ENCODE measurements at places on chromosomes 3 and 15. TPM values are rescaled to one million over a fixed set of nuclear protein-coding genes. Genes with fewer than 3 reads are reported as not detected.

Gene CLEC3B
- total RNA-seq: not detected

Gene MST1R
- 2.3 TPM for total RNA-seq

Gene SLC4A7
- 29.6 TPM for total RNA-seq

Gene CD96
- 0.45 TPM for total RNA-seq

Gene UBXN7
- 60.8 TPM for total RNA-seq

Gene GOLGA8S
- not detected for total RNA-seq

Gene NBEAL2
- total RNA-seq: 106 TPM

Gene COLQ
- 0.72 TPM for total RNA-seq

Gene AMOTL2
- total RNA-seq: 0.33 TPM

Gene SLC28A1
- not detected for total RNA-seq

Gene CLSTN2
- 0.05 TPM for total RNA-seq

Gene EPHA3
- total RNA-seq: 0.05 TPM

Gene MYO5C
- total RNA-seq: 1.0 TPM

Gene RBP2
- total RNA-seq: not detected

Gene LTK
- 0.80 TPM for total RNA-seq

Gene ENTPD3
- not detected for total RNA-seq

Gene ADCY5
- not detected for total RNA-seq

Gene RFTN1
- total RNA-seq: 166 TPM

Gene SLC6A1
- total RNA-seq: not detected

Gene GOLGA8Q
- not detected for total RNA-seq

Gene DCBLD2
- total RNA-seq: 5.1 TPM

Gene SKOR1
- 0.36 TPM for total RNA-seq

Gene PLSCR5
- not detected for total RNA-seq

Gene CIDEC
- total RNA-seq: not detected

Gene IDH2
- total RNA-seq: 294 TPM

Gene GOLGA6A
- not detected for total RNA-seq

Gene CACNA1D
- 2.6 TPM for total RNA-seq

Gene SPTSSB
- 1.8 TPM for total RNA-seq

Gene KCNMB2
- 7.5 TPM for total RNA-seq

Gene AGTR1
- not detected for total RNA-seq

Gene WNT7A
- total RNA-seq: 0.08 TPM

Gene CPN2
- not detected for total RNA-seq

Gene NANOGP8
- not detected for total RNA-seq

Gene ZNF774
- total RNA-seq: 1.7 TPM

Gene SUSD5
- total RNA-seq: 0.05 TPM

Gene CFAP91
- total RNA-seq: 1.3 TPM

Gene SLC28A2
- total RNA-seq: not detected

Gene PODXL2
- 22.2 TPM for total RNA-seq

Gene CHRNA3
- not detected for total RNA-seq

Gene CTDSPL
- total RNA-seq: 0.13 TPM

Gene AMIGO3
- 0.18 TPM for total RNA-seq

Gene XYLB
- 2.9 TPM for total RNA-seq

Data from GM12878 (cell line).